ENCODE measurements at places on chromosomes 1 and 21.

DNA sequence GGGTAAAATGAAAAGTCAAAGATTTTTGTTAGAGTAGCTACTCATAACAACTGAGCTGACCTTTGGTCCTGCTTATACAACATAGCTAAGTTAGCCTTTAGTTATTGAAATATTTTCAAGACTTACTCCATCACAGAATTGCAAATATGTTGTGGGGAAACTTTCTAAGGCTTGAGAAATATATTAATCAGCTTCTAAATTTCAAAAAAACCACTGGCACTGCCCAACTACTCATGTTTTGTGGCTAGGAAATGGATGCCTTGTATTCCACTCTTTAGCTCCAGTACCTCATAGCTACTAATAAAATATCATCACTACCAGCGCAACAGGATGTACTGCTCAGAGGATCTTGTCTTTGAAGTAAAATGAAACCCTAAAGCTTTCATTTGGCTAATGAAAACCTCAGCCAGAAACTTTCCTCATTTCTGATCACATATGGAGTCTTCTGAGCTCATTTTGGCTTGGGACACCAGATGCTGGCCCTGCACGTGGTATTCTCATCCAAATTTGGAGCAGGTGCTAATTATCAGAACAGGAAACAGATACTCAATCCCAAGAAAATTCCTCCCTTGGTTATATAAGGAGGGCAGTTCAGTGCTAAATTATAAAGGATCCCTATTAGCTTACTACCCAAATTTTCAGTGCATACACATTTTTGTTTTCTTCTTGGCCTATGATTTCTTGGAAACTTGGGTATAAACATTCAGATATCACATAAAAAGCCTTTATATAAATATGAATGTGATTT, 690.7 kb downstream of the ADGRL2 start:
- DNase-seq: peak; percentile 67

GRCh38 chr1:9687120-9687873, 35.8 kb downstream of the PIK3CD start:
- peak; percentile 60 for DNase-seq

DNA sequence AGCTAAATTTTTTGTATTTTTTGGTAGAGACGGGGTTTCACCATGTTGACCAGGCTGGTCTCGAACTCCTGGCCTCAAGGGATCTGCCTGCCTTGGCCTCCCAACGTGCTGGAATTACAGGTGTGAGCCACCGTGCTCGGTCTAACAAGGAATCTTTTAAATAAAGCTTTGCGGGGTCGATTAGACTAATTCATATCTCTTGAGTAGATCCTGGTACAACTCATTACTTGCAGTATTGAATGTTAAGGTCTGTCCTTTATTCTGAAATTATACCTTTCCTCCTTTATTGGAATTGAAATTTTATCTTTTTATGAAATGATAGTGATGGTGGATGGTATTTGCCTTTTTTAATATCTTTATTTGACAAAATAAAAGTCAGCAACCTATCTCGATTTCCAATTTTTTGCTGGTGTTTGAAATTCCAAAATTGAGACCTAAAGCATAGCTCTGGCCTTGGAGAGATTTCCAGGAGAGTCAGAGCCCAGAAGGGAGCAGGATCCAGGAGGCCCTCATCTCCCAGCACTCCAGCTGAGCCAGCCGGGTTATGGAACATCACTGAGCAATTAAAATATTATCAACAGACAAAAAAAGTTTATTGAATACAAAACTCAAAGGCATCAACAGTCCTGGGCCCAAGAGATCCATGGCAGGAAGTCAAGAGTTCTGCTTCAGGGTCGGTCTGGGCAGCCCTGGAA, 4.7 kb downstream of the S100A2 start:
- no peak for DNase-seq

- DNase-seq: no peak
Observed at GRCh38 chr1:233647073-233647472, 33.2 kb downstream of the KCNK1 start.

DNA sequence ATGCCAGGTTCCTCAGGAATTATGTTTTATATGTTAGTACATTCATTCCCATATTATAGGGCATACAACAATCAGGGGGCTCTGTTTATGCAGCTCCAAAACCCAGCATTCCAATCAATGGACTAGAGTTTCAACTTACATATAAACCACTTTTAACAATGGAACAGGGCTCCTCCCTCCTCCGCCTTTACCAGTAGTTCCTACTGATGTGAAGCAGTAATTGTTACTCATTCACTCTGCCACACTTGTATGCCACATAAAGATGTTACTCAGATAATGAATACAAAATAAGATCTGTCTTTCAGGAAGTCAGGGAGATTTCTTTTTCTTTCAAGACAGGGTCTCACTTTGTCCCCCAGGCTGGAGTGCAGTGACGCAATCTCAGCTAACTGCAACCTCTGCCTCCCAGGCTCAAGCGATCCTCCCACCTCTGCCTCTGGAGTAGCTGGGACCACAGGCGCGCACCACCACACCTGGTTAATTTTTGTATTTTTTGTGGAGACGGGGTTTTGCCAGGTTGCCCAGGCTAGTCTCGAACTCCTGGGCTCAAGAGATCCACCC, 17.1 kb downstream of the ZNF281 start:
- no peak for DNase-seq

All from NCI-H524 (cell line).